ENCODE measurements at places on chromosomes 7 and 10.

GRCh38 chr7:5667391-5667790, 114.1 kb downstream of the RNF216 start:
- DNase-seq = no peak

DNA sequence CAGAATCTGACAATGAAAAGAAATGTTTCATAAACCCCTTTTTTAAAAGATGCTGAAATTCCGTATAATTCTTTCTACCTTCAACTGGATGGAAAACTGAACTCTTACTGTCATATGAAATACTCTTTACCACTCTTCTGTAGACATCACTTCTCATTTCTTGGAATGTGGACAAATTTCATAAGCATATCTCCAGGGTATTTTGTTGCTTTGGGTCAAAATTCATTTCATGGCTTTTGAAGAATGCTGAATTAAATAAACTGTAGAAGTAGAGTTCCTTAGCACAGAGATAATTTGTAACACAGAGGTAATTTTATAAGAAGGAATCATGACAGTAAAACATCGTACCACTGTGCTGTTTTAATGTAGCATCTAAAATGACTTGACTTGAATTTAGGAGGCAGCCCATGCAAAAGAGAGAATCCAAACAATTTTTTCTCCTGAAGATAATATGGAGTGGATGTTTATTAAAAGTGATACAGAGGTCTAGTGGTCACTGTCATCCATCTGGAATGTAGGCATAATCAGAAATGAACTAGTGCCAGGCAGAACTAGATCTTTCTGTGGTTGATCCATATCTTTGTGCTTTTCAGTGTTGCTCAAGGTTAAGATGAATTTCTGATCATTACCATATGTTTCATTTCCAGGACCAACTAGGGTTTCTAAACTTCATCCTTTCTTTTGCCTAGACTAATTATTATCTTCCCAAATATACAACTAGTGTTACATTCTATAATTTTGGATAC, 492.0 kb downstream of the KIF20B start:
- DNase-seq = no peak

DNA sequence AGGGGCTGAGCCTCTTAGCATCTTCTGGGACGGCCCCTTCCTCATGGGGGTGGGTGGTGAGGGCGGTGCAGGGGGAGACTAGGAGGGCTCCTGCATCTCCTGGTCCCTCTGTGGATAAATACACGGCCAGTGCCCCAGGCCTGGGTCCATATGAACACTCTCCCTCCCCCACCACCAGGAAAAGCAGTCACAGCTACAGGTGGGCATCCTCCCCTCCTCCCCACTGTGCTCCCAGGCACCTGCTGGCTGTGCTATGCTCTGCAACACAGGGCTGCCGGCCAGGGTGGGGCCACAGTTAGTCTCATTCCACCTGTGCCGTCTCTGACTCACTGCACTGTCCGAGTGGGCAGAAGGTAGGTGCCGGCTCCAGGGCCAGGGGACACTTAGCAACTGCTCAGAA, 87.3 kb upstream of the INSIG1 start:
- no peak for DNase-seq

DNA sequence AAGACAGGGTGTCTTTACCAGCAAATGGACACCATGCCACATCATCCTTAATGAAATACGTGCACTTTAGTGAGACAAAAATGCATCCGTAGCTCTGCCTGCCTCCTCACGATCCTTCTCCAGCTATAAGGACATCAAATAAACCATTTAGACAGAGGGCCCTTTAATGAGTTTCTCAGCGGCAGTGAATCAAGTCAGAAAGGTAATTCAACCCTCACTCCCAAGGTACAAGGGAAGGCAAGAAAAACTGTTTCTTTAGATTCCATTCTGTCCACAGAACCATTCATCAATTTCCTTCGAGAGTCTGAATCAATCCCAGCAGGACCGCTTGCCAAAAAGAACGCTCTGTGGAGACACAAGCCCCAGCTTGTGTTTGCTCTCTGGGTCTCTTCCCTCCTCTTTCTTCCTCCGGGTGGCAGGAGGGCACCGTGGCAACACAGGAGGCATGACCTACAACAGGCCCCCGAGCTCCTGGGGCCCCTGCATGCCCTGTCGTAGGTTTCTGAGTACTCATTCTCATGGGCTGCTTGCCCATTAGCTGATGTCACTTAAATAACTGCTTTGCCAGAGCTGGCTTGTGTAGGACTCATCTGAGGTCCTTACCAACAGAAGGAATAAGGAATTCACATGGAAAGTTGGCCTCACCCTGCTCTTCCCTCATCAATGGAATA, 297.8 kb upstream of the PRKCQ start:
- DNase-seq = no peak

DNA sequence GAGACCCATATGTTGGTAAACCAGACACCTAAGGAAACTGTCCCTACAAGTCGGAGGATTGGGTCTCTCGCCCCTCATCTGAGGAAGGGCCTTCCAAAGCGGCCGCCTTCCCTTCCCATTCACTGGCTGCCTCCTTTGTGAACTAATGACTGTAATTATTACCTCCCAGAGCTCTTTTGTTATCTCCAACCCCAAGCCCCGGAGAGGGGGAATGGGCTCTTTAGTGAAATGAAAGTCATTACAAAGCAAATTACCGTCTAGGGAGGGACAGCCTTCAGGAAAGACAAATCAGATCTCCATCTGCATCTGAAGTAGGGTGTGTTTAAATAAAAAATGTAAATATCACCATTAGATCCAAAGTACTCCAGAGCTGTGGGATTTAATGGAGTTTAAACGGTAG, 2.6 kb upstream of the GAD2 start:
- DNase-seq = no peak

- no peak for DNase-seq
Observed at GRCh38 chr7:110940756-110941155, 150.2 kb upstream of the LRRN3 start.

DNA sequence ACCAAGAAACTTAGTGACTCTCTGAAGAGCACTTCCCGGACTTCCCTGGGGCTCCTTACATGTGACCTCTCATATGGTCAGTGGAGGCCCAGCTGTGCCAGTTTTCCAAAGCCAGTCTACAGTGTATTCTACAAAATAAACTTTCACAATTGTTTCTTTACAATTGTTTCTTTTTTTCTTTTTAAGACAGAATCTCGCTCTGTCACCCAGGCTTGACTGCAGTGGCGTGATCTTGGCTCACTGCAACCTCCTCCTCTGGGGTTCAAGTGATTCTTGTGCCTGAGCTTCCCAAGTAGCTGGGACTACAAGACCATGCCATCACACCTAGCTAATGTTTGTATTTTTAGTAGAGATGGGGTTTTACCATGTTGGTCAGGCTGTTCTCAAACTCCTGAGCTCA, 25.9 kb downstream of the CYP17A1 start:
- no peak for DNase-seq

DNA sequence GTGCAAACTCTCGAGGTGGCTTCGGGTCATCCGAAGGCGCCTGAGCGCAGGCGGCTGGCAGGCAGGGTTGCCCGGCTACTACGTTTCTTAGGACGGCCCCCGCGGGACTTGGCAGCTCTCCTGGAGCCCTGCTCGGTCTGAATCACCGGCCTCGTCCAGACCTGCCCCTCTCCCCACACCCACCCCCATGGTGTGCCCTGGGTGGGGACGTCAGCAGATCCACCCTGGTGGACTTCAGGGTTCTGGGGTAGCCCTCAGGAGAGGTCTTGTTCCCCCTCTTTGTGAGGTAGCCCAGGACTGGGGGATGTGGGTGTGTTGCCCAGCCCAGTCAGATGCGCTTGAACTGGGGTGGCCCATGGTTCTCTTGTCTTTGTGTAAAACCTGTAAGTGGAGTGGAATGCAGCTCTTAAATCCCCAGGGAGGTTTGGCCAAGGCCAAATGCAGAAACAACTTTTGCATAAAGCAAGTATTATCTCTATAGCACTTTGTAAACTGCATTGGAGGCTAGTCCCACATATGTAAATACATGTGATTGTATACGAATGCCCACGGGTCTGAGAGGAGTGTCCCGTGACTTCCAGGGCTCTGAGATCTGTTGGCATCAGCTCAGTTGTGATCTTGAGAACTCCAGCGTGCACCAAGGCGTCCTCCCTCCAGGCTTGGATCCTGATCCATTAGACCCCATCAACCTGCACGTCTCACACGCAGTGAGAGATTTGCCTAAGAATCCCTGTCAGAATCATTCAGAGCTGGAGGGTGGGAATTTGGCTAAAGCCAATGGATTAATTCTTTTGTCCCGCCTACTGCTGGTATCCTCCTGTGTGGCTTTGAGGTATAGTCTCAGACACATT, 1.8 kb downstream of the PFKFB3 start:
- DNase-seq = no peak

- no peak for DNase-seq
Observed at GRCh38 chr7:27101957-27102580, 414 bp downstream of the HOXA2 start.

DNA sequence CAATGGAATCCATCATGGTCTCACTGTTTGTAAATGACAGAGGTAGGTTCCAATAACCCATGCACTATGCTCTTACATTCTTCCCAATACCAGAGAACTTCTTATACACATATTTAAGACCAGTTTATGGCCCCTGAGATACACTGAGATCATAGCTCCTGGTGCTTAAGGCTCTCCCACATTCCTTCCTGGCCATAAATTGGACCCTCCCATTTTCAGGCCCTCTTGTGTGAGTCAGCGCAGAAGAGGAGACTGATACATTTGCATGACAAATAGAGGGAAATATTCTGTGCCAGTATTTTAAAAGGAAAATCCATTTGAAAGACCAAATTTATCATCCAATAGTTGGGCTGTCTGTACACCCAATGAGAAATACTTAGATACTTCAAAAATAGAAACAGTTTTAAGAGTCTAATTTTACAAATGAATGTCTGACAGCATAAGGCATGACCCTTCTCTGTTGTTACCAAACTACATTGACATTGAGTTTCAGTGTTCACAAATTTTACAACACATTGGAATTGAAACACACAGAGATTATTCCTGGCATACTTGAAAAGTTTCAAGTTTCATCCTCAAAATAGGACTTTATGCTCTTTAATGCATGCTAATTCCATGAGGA, 35.3 kb downstream of the SLC16A9 start:
- no peak for DNase-seq

- DNase-seq = no peak
Observed at GRCh38 chr7:115864082-115864481, 166.5 kb downstream of the TFEC start.

GRCh38 chr7:2093215-2093842, 139.4 kb downstream of the MAD1L1 start:
- DNase-seq = no peak

GRCh38 chr7:138519061-138519798, 59.2 kb downstream of the TRIM24 start:
- DNase-seq = no peak

DNA sequence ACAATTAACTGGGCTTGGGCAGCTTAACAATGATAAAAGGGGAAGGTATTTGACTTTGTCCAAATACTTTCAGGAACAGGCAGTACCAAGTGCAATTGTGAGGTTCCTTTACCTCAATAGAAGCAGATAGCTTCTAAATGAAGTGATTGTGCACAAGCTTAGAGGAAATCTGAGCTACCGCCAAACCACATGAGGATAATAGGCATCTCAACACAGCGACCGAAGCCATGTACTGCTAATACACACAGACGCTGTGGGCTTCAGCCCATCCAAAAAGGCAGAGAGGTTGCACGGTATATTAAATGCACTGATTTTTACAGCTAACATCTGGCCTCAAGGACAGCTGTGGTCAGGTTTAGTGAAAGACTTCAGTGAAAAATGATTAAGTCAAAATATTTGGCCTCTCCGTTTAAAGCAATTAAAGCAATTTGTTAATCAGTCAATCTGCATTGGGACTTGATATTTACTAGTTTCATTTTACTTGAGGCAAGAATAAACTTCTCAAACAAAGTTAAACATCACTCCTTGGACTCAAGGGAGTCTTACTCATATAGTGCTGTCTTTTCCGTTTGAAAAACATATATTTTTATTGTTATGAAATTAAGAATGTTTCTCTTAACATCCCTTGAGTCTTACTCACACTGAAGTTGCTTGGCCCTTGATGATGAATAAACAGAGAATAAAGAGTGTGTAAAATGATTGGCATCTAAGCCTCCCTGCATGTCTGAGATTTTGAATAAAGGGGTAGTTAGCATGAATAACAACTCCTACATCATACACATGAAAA, 306.3 kb downstream of the C7orf25 start:
- no peak for DNase-seq

DNA sequence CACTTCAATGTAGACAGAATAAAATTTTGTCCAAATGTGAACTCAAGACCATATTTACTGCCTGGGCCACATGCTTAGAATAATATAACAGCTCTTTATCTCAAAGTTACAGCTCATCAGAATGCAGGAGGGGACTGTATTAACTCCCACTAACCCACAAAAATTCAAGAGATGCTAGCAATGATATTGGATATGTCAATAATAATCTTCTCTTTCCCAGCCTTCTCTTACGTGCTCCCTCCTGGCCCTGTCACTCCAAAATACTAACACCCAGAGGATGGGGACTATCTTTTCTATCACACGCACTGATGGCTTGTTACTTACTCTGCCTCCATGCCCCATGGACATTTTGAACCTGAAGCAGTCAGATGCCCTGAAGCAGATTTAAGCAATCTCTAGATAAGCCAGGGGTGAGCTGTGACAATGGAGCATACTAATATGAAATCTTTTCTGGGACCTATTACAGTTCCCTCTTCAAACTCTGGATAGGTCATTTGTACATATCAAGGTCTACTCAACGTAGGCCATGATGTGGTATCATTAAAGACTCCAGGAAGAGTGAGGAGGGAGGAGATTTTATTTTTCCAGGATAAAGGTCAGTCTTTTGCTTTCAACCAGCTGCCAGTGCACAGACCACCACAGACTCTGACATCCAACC, 803.0 kb downstream of the GRM8 start:
- DNase-seq = no peak

DNA sequence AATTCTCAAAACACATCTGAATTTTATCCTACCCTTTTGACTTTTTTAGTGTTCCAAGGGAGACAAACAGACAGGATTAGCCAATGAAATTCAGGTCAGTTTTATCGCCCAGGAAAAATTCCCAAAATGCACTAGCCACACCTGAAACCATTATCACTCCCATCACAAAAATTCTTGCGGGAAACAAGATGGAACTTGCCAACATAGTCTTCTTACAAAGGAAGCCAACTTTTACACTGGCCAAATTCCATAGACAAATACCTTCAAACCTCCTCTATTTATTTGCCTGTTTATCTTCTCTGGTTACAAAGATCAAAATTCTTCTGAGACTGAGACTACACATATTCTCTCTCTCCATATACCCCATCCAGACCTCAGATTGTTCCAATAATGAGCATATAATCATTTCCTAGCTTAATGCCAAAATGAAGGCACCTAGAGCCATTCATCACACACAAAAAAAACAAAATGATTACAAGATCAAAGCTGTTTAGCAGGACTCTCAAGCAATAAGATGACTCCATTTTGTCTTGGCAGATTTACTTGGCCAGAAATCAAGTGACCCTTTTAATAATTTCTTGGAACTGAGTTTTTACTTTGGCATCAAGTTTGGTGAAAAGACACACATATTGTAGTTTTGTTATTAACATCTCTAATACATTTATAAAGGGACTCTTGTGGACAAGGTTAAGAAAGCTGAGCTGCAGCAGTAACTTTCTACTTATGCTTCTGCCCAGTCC, 30.2 kb downstream of the MET start:
- DNase-seq = no peak
